ENCODE measurements at places on chromosomes 11 and 22.

GRCh38 chr11:23284631-23285030 is 424.4 kb upstream of the CCDC179 start:
- DNase-seq: no peak

DNA sequence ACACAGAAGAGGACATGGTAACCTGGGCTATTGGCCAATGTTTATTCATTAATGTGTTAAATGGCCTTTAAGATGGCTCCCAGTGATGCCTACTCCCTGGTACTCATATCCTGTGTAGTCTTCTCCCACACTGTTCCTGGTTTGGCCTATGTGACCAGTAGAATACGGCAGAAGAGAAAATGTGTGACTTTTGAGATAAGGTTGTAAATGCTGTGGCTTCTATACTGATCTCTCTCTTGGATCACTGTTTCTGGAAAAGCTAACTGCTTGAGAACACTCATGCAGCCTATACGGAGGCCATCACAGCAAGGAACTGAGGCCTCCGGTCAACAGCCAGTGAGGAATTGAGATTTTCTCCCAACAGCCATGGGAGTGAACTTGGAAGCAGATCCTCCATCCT is 24.1 kb downstream of the MAML2 start:
- DNase-seq: no peak

- DNase-seq: no peak
Measured at GRCh38 chr11:18235394-18236334, 938 bp downstream of the SAA4 start.

DNA sequence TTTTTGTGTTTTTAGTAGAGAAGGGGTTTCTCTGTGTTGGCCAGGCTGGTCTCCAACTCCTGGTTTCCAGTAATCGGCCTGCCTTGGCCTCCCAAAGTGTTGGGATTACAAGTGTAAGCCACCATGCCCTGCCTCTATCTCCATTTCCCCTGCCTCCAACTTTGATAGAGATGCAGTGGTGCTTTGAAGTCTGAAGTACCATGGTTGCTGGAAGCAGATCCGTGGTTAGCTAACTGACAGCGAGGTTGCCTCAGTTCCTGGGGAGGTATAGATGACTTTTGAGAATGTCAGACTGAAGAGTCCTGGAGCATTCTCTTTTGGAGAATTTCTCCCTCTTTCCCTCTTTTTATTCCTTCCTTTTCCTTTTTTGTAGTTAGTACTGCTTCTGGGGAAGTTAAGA is 111.5 kb upstream of the RRM1 start:
- DNase-seq: no peak

- DNase-seq: no peak
Measured at GRCh38 chr22:27462190-27462589, 339.4 kb downstream of the MN1 start.

DNA sequence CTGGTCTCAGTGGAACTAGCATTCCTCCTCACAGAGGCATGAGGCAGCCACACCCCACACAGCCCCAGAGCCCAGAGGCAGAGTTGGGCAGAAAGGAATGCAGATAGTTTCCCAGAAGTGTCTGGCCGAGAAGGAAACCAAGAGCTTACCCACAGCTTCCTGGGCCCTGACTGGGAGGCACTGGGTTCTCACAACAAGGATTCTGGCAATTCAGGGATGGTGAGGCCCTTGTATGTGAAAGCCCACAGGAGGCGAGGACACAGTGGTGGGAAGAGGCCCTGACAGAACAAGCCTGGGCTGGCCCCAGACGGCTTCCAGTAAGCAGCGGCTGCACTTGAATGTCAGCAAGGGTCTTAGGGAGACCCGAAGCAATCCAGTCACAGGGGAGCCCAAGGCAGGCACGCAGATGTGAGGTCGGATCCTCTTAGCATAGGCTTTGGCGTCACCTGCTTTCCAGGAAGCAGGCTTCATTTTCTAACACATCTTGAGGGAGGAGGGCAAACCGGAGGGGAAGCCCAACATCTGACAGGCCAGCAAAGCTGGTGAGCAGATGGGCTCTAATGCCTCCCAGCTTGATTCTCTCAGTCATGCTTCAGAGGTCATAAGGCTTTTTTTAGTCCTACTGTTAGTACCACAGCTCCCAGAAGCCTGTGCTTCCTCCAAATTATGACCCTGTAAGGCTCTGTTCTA is 78.3 kb upstream of the AKIP1 start:
- no peak for DNase-seq

DNA sequence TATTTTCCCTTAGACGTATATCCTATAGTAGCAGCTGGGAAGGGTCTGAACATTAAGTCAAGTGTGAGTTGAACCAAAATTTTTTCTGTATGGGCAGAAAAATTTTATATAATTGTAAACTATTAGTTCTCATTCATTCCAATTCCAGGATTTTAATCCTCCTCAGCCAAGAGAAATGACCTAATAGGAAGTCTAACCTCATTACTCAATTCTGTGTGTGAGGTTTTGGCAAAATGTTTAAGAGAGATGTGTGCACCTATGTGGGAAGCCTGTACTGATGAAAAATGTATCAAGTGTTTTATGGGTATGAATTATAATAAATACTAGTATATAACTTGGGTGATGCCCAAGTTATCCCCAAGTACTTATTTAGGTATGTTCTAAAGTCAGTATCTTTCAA is 311.6 kb upstream of the PITPNB start:
- no peak for DNase-seq

DNA sequence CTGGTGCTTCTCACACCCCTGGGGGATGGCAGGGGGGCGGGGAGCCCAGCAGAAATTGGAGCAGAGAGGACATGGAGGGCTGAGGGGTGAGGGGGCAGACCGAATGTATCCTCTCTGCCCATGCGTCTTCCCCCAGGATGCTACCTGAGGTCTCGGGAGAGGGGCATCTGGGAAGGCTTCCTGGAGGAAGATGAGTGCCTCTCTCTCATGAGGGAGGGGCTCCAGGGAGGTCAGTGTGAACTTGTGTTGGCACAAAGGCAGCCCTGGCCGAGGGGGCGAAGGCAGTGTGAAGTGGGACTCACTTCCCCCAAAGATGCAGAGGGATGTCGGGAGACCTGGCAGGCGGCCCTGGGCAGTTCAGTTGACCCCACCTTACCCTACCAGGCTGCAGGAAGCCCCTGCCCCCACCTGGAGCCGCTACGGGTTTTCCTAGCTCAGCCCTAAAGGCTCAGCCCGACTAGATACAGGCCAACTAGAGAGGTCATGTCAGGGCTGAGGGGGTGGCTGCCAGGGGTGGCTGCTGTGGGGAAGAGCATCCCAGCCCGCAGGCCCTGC is 10.4 kb downstream of the ASCL2 start:
- DNase-seq: no peak

GRCh38 chr11:82673631-82674030 is 60.0 kb downstream of the FAM181B start:
- no peak for DNase-seq

DNA sequence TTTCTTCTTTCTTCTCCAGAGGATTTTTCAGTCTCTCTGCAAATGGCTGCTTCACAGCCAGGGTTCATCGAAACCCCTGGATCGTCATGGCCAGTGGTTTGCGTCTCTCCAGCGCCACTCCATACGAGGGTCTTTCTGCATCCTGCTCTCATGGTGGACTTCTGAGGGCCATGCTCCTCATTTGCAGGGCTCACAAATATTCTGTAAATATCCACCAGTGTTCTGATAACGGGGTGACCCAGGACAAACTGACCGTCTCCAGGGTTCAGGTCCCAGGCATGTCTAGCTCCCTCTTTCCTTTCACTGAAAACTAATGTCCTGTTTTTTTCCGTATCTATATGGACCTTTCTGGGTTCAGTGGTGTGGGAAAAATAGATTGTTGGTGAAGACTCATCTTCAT is 15.7 kb upstream of the VPREB1 start:
- DNase-seq: no peak

DNA sequence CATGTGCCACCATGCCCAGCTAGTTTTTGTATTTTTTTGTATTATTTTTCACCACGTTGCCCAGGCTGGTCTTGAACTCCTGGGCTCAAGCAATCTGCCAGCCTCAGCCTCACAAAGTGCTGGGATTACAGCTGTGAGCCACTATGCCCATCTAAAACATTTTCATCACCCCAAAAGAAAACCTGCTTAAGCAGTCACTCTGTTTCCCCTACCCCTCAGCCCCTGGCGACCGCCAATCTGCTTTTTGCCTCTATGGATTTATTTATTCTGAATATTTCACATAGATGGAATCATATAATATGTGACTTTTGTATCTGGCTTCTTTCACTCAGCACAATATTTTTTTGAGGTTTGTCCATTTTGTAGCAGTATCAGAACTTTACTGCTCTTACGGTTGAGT is 18.6 kb upstream of the P2RY2 start:
- DNase-seq: no peak

GRCh38 chr11:59141673-59142460 is 789 bp upstream of the FAM111A start:
- DNase-seq: no peak

GRCh38 chr11:119377112-119377901 is 4.2 kb downstream of the USP2 start:
- no peak for DNase-seq

GRCh38 chr22:44386386-44387035 is 73.8 kb upstream of the SHISAL1 start:
- no peak for DNase-seq

DNA sequence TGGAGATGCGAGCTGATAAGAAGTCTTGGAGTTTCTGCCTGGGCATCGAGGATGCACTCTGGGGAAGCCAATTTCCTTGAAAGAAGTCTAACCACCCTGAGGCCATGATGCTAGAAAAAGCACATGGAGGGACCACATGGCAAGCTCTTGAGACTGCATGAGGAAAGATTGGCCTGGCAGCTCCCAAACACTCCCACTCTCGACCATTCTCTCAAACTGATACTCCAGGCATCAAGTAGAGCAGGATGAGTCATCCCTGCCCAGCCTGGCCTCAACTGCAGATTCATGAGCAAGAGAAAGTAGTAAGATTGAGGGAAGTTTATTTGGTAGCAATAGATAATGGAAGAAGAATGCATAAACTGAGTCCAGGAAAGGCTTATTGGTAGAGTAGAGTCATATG is 194.3 kb downstream of the KIF18A start:
- DNase-seq: no peak

GRCh38 chr11:35427071-35427470 is 7.7 kb upstream of the SLC1A2 start:
- DNase-seq: no peak

GRCh38 chr11:2190657-2191471 is 19.2 kb upstream of the TH start:
- DNase-seq: no peak

GRCh38 chr11:4916581-4916980 is 2.6 kb downstream of the OR51G2 start:
- no peak for DNase-seq

DNA sequence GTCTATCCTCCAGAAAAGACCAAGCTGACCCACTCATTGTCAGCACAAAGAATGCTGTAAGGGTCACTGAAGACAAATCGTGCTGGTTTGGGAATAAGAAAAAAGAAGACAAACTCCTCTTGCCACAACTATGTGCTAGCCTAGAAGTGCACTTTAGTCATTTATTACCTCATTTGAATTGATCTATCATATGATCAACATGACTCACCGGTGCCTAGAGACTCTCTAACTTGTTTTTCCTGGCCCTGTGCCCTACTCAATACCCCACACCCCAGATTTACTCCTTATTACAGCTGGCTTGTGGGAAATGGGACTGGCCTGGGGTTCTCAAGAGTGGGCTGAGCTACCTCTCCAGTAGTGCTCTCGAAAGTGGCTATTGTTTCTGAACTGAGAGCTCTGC is 35.9 kb upstream of the HORMAD2 start:
- no peak for DNase-seq

DNA sequence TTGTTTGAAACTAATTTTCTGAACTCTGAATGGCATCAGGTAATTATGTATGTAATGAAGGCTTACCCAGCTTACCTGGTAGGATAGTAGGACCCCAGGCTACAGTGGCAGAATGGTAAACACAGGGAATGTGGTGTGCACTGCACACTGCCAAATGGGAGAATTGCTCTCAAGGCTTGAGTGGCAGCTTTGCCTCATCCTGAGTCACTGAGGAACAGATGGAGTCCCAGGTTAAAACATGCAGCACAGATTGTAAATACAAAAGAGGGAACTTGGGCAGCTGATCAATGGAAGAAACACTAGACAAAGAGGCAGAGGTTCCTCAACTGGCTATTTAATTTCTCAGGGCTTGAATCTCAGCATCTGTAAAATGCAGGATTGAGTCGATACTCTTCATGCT is 24.4 kb downstream of the GPR83 start:
- DNase-seq: no peak

DNA sequence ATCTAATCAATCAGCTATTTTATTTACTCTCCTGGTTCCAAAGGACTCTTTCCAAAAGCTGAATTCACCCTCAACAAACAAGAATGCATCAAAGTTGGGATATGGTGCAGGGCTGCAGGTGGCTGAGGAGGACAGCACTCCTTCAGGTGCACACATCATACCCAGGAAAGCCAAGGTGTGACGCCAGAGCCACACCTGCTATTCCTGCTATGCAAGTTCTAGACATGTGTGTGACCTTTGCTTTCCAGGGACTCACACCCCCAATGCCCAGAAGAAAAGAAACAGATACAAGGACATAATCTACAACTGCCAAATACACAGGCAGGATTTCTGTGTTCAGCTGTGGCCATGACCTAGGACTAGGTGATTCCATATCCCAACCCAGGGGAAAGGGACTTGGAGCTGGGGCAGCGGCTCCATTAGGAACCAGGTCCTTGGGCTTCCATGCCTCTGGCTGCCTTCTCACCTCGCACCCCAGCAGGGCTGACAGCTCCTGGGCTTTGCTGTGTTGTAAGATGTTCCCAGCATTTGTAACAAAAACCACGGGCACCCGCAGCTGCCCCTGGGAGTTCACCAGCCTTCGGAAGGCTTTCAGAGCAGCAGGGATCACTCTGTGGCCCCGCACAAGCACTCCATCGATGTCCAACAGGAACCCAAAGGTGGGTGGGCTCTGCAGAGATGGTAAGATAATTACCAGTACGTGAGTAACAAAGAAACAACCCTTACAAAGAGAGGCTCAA is 9.8 kb downstream of the HDHD5 start:
- no peak for DNase-seq

GRCh38 chr22:27378311-27378800 is 423.2 kb downstream of the MN1 start:
- DNase-seq: no peak

GRCh38 chr11:101008961-101009689 is 120.5 kb downstream of the PGR start:
- DNase-seq: no peak

DNA sequence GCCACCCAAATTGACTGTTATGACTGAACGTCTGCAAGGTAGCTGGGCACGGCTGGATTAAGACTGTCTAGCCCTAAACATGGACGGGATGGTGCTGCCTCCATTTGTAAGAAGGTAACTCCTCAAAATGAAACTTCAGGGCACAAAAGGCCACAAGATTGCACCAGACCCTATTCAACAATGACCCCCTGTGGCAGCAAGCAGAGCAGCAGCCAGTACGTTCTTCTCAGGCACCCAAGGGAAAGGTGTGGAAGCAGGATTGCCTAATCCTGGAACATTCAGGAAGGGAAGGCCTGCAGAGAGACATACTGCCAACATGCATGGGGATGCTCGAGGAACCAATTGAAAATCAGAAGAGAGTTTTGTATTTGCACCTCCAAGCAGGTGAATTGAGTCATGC is 4.5 kb upstream of the TBX10 start:
- no peak for DNase-seq

Data from esophagus squamous epithelium (tissue), 5 donors.